ENCODE measurements at places on chromosomes 3 and 15. TPM values are rescaled to one million over a fixed set of nuclear protein-coding genes. Genes with fewer than 3 reads are reported as not detected.

DNA sequence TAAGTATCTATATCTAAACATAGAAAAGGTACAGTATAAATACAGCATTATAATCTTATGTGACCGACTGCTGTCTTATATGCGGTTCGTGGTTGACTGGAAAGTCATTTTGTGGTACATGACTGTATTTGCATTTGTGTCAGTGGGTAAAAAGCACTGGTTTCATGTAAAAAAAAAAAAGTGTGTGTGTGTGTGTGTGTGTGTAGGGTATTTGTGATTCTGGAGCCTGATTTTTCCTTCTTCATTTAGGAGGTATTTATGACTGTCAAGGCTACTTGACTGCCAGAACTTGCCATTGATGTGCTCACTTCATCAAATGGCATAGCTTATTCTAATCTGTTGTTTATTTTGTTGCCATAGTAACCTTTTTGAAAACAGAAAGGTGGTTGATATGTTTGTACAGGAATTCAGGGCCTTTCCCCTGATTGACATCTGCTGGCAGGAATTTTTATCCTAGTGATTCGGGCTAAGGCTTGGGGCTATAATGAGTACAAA lies 63.2 kb downstream of the AKAP13 start:
- peak; percentile 31 for DNase-seq

- DNase-seq = peak; percentile 99
Measured at GRCh38 chr15:75453703-75454470, 2.4 kb upstream of the SIN3A start.

DNA sequence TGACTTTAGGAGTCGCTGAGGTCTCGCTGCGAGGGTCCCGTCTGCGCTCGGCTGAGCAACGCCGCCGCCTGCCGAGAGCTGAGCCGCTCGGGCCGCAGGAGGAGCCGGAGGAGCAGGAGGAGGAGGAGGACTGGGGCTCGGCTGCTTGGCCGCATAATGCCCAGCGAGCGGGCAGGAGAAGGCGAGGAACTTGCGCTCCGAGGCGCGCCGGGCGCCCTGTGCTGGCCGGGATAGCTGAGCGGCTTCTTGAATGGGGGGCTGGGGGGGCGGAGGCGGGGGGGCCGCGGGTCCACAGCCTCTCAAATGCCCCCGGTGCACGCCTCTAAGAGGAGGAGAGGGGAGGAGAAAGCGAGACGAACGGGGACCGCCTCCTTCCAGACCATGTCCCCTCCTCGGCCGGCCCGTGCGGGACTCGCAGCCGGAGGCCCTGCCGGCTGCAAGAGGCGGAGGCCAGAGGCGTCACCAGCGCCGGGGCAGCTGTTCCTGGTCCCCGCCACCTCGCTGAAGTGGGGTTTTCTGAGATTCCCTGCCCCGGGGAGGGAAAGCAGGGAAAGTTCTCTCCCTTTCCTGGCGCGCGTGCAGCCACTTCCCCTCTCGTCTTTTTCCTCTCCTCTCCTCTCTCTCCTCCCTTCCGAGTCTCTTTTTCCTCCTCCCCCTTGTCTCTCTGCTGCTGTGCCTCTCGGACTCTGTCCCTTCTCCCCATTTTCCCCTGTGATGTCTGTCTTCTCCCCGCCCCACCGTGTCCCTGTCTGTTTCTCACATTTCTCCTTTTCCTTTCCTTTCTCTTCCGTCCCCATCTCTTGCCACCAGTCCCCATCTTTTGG lies at the start of gene ADAMTS9:
TSS of gene ADAMTS9 (minus strand) at position 220 of the 824 bp plus-strand sequence. CDS start 343 bp downstream, outside the sequence.
- DNase-seq = peak; percentile 76

DNA sequence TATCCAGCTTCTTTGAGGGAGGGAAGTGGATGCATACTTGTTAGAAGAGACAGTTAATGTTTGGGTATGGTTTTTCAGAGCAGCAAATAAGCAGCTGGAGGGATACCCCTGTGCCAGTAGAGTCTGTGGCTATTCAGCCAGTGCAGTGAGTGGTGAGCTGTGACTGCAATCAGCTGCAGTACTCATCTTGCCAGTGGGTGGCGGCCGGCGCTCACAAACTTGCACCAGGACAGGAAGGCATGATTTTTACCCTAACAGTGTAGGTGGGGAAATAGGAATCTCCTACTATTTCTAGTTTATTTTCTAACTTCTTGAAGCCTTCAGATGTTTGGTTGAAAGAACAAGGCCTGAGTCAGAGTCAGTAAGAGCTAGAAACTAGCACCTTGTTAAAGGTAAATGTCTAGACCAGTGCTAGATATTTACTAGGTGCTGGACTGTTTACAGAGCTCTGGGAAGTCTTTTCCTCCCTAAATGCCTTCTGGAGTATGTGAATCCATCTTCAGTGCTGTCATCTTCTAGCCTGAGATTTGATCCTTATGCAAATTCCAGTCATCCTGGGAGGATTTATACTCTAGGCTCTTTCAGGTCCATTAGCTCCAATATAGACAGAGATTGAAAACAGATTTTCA lies 23.6 kb downstream of the TIMP4 start:
- DNase-seq = no peak

DNA sequence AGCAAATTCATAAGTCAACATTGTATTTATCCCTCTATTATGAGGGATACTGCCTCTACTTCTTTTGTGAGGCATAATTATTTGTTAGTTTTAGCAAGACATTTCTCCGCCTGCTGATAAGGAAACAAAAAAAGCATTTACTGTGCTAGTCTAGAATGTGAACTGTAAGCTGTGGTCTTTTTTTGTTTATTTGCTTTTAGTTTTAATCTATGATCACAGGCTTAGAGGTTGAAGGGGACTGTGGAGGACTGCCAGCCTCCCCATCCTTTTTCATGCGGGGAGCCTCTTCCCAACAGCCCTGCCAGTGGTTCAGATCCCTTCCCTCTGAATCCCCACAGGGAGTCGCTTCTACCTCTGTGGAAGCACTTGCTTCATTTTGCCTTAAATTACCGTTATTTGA lies 331.0 kb upstream of the ROPN1 start:
- DNase-seq = no peak

SI gene
- not detected for polyA plus RNA-seq

ROBO1 gene
- 127 TPM for polyA plus RNA-seq

LSAMP gene
- 12.8 TPM for polyA plus RNA-seq

SUSD5 gene
- polyA plus RNA-seq = 5.3 TPM
